Spleen (tissue), 13 donors: ENCODE measurements at places on chromosomes 6 and 20. TPM values are rescaled to one million over a fixed set of nuclear protein-coding genes. Genes with fewer than 3 reads are reported as not detected.

Gene PTGIS
- total RNA-seq: 1.6 TPM

Gene TBXT
- not detected for total RNA-seq

Gene BANF2
- not detected for total RNA-seq

Gene SRMS
- 1.5 TPM for total RNA-seq

Gene BPI
- total RNA-seq: 49.4 TPM

Gene ABHD16B
- total RNA-seq: not detected

Gene RGS17
- not detected for total RNA-seq

Gene OTOR
- total RNA-seq: not detected

Gene MAFB
- total RNA-seq: 140 TPM

Gene GJA10
- total RNA-seq: not detected

Gene PLA2G7
- 23.8 TPM for total RNA-seq
